ENCODE measurements at places on chromosomes 3 and 15.

DNA sequence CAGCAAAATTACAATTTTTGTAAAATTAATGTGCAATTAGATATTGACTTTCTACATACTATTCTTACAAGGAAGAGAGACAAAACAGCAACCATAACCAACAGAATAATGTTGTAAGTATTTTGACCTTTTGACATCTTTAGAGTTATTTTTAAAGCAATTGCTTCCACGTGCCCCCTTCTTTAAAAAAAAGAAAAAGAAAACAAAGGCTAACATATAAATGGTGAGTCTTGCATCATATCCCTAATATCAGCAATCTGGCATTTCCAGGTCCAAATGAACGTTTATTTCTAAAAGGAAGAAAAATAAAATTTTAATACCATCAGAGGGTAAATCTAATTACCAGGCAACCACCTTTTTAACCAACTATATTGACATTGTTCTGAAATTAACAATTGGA, 19.3 kb upstream of the STRIT1 start:
- no peak for DNase-seq

DNA sequence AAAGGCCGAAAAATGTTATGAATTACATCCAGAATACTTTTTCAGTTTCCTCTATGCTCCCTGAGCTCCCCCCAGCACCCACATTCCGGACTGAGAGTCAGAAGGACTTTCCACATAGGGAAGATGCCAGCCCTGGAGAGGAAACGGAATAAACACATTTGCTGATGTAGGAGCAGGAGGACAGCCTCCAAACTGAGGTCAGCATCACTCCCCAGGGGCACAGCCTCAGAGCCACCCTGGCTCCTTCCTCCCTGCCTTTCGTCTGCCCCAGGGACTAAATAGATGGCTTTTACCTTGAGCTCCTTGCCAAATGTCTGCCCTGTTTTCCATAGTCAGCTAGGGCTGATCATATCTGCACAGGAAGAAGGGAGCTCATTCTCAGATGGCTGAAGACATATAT, 22.6 kb upstream of the SLCO2A1 start:
- no peak for DNase-seq

GRCh38 chr3:32791833-32792232, 26.0 kb upstream of the TRIM71 start:
- DNase-seq: no peak

- no peak for DNase-seq
Observed at GRCh38 chr3:195241592-195242355, 29.2 kb downstream of the XXYLT1 start.

- DNase-seq: no peak
Observed at GRCh38 chr15:32683906-32684584, 33.8 kb upstream of the GREM1 start.

DNA sequence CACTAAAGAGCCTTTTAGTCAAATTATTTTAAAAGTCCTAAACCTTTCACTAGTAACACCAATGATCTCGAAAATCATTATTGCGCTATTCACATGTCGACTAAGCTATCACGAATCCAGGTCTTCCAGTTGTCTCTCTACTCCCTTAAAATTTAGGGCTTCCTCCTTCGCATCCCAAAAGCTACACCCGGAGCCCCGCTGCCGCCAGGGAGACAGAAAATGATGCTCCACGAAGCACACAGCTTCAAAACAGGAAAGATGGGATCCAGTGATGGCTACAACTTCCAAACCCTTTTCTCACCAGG, 253 bp downstream of the IFT80 start:
- DNase-seq: no peak

- peak; percentile 6 for DNase-seq
Observed at GRCh38 chr15:39411102-39411989, 169.5 kb upstream of the THBS1 start.

- DNase-seq: no peak
Observed at GRCh38 chr3:160929595-160929994, 173.6 kb downstream of the PPM1L start.

DNA sequence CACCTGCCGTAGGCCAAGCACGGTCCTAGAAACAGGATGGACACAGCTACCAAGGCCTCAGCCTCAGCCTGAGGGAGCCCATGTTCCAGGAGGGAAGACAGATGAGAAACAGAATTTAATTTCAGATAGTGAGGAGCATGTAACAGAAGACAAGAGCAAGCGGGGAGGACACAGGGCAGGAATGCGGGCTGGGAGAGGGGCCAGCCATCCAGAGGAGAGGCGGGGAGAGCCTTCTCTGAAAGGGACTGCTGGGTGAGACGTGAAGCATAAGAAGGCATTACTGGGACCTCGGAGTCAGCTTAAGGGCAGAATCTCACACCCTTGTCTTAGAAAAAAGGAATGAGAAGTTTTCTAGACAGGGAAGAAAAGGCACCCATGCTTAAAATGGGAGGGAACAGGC, 271.7 kb upstream of the NSMCE3 start:
- DNase-seq: no peak

DNA sequence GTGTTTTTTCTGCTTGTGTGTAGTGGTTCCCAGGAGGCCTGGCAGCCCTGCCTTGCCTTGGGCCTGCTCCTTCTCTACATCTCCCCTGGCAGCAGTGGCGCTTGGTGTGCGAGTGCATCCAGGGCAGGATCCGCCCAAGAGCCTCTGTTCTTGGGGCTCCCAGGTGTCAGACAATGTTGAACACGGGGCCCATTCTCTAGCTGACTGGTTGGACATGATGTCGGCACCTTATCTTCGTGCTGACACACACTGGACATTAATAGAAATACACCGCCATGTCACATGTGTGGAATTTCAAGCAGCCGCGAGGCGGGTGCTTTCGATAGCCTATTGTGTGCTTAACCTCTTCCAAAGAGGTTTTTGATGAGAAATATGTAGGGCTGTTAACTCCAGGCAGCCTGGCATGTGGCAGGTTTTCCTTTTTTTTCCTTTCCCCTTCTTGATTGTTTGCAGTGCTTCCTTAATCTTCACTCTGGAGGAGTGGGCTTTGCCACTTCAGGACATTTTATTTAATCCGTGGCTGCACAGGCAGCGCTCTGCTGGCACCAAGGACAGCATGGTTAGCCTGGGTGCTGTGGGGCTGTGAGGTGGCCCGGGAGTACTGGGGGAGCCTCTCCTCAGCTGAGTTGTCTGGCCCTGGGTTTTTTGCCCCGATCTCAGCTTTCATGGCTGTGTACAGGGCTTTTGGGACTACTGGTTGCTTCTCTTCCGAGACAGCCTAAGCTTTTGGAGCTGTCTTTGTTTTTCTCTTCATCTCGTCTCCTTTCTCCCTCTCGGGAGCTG, 42.5 kb downstream of the CHCHD6 start:
- DNase-seq: no peak

- no peak for DNase-seq
Observed at GRCh38 chr15:60307034-60307433, 90.8 kb downstream of the ANXA2 start.

GRCh38 chr15:28783873-28784272, 64.6 kb downstream of the GOLGA6L7 start:
- DNase-seq: no peak

DNA sequence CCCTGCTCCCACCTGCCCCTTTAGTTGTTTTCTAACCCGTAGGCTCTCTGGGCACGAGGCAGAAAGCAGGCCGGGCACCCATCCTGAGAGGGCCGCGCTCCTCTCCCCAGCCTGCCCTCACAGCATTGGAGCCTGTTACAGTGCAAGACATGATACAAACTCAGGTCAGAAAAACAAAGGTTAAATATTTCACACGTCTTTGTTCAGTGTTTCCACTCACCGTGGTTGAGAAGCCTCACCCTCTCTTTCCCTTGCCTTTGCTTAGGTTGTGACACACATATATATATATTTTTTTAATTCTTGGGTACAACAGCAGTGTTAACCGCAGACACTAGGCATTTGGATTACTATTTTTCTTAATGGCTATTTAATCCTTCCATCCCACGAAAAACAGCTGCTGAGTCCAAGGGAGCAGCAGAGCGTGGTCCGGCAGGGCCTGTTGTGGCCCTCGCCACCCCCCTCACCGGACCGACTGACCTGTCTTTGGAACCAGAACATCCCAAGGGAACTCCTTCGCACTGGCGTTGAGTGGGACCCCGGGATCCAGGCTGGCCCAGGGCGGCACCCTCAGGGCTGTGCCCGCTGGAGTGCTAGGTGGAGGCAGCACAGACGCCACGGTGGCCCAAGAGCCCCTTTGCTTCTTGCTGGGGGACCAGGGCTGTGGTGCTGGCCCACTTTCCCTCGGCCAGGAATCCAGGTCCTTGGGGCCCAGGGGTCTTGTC, 48.5 kb downstream of the PGPEP1L start:
- DNase-seq: no peak

- DNase-seq: no peak
Observed at GRCh38 chr3:69462022-69462825, 76.3 kb upstream of the FRMD4B start.

- no peak for DNase-seq
Observed at GRCh38 chr3:183381179-183381578, 47.2 kb downstream of the MCF2L2 start.

- peak; percentile 42 for DNase-seq
Observed at GRCh38 chr15:79283252-79284048, 928 bp downstream of the ANKRD34C start.

- no peak for DNase-seq
Observed at GRCh38 chr15:47377465-47377864, 339.8 kb upstream of the SEMA6D start.

DNA sequence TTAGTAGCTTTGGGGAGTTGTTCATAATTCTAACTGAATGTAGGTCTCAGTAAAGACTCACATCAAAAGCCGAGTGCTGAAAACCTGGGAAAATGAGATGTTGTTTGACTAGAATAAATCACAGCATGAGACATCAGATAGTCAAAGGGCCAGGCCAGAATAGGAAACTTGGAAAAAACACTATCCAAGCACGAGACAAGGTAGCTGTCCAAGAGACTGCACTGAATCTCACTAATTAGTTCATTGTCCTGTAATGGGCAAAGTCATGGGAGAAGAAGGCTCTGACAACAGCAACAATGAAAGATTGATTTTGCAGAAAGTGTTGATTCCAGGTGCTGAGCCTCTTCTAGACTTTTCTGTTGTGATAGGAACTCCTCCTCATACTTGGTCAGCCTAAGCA, 314.2 kb downstream of the ROBO1 start:
- no peak for DNase-seq

DNA sequence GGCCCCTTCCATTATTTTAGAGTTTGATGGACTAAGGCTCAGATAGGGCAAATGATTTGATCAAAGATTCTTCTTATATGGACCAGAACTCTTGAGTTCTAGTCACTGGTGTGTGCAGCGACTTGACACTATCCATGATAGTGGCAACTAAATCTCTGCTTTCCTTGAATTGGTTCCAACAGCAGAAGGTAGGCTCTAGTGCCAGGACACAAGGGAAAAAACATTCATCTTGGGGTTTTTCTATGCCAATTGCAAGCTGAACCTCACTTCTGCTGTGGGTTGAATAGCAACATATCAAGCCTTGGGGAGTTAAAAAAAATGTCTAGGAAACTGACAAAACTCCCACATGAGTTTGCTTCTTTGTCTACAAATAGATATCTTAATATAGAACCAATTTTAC, 35.1 kb downstream of the CTXND1 start:
- DNase-seq: no peak

DNA sequence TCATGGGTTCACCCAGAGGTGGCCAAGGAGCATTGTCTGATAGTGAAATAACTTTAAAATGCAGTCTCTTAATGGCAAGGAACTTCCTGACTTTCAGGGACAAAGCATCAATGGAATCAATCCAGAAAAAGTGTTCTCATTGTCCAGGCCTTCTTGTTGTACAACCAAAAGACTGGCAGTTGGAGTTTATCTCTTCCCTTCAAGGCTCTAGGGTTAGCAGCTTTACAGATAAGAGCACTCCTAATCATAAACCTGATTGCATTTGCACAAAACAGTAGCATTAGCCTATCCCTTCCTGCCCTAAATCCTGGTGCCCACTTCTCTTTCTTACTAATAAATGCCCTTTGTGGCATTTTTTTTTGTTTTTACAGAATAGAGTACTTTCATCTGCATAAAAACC, 43.3 kb upstream of the VIPR1 start:
- no peak for DNase-seq

DNA sequence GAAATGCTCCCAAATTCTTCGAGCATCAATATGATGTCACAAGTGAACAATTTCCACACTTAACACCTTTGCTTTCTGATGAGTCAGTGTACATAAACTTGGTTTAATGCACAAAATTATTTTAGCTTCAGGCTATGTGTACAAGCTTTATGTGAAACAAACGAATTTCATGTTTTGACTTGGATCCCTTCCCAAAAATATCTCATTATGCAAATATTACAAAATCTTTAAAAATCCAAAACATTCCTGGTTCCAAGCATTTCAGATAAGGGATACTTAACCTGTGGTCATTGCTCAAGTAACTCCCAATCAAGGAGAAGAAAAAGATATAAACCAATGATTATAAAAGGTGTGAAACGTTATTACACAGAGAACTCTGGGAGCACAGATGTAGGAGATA, 25.2 kb downstream of the RAB5A start:
- no peak for DNase-seq

DNA sequence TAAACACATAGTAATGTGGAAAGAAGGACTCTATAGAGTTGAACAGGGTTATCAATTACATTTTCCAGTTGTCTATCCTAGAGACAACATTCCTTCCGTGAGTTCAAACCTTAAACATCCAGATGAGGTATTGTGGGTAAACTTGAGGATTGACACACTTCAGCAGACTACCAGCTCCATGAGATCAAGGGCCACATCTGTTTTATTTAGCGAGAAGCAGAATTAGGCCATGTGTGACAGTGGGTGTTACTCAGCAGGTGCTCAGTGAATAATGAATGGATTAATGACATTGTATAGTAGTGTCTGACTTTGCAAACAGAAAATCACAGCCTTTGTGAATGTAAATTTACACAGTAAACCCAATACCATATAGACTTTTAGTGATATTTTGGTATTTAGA, 941.1 kb upstream of the CFAP20DC start:
- DNase-seq: no peak

GRCh38 chr3:30495172-30496065, 111.0 kb upstream of the TGFBR2 start:
- DNase-seq: no peak

- DNase-seq: no peak
Observed at GRCh38 chr15:66883284-66883911, 181.4 kb downstream of the SMAD6 start.

DNA sequence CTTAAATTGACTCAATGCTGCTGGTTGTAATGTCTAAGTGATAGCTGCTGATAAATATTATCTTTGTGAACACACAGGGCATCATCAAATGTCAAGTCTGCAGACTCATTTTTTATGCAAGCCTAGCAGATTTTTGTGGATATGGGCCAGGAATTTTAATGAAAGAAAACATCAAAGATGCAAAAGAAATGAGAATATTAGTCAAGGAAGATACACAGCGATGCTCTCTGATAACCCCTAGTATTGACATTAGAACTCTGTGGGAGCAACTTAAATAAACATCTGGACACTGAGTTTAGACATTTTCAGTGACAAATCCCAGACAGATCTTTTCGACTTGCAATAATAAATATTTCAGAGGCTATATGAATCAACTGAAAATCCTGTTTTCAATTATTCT, 28.3 kb downstream of the POLR2M start:
- DNase-seq: no peak

GRCh38 chr3:55631766-55632331, 144.7 kb upstream of the WNT5A start:
- no peak for DNase-seq
